ENCODE measurements at places on chromosomes 12 and 14.

- DNase-seq, result no peak
These were observed 151.8 kb upstream of the BTG1 start for GRCh38 chr12:92297405-92297804.

GRCh38 chr12:105445649-105446048 is 115.2 kb downstream of the C12orf75 start:
- DNase-seq, result no peak

GRCh38 chr12:117064596-117064995 is 34.6 kb downstream of the TESC start:
- no peak for DNase-seq

DNA sequence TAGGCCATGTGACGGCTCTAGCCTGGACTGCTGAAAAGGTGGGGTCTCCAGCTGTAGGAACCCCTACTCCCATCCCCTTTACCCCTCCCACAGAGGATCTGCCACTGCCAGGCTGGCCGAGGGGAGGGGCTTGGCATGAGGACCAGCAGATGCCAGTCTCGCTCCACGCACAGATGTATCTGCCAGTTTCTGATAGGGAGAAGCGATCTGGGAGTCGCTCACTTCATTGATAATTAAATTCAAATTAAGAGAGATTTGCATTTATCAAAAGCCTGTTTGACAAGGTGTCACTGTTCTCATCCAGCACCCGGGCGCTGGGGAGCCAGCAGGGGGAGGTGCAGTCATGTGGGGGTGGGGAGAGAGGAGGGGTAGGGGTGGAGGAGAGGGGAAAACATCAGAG is 217.6 kb upstream of the MYL2 start:
- DNase-seq, result no peak

- DNase-seq, result no peak
These were observed 102.6 kb downstream of the NCOR2 start for GRCh38 chr12:124464830-124465229.

- DNase-seq, result no peak
These were observed 122.5 kb downstream of the DAD1 start for GRCh38 chr14:22466491-22466890.

GRCh38 chr12:78293059-78293686 is 462.5 kb downstream of the NAV3 start:
- no peak for DNase-seq

- DNase-seq, result no peak
These were observed 8.0 kb upstream of the SLC17A8 start for GRCh38 chr12:100348657-100349454.

GRCh38 chr12:110248096-110248447 is 33.0 kb upstream of the ATP2A2 start:
- no peak for DNase-seq

All from CD4-positive, alpha-beta T cell treated with Interleukin-6 at 100 ng/mL for 8 hours (primary cell).